ENCODE measurements at places on chromosomes 3 and 15.

GRCh38 chr3:190192739-190193138 is 72.0 kb upstream of the P3H2 start:
- DNase-seq = no peak

DNA sequence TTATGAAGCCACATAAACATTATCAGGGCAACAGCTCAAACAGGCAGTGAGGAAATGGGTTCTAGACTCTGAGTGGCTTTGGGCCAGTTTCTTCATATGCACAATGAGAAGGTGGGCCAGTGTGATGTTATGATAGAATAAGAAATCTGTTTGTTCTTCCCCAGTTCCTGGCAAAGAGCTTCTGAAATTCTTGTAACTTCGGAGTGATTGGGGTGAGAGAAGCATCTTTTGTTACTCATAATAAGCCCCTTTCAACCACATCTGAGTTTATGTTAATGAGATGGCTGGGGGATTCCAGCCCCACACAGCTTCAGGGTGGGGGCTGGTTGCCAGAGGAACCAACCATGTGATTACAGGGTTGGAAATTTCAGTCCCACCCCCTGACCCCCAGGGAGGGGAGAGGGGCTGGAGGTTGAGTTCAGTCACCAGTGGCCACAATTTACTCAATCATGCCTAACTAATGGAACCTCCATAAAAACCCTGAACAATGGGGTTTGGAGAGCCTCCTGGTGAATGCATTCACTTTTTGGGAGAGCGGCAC is 57.0 kb upstream of the FRMD4B start:
- no peak for DNase-seq

GRCh38 chr3:181326637-181327223 is 337.2 kb upstream of the DNAJC19 start:
- peak; percentile 10 for DNase-seq

DNA sequence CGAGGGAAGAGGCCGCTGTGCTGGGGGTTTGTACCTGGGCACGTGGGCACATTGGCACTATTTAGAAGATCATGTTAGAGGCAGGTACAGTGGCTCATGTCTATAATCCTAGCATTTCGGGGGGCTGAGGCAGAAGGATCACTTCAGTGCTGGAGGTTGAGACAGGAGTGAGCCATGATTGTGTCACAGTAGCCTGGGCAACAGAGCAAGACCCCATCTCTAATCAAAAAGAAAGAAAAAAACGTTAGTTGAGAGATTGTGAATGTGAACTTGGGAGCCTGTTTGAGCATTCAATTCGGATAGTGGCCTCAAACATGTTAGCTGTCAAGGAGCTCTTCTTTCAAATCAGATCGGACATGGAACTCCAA is 36.6 kb downstream of the IDH2 start:
- no peak for DNase-seq

- no peak for DNase-seq
Measured at GRCh38 chr15:80773792-80774352, 5.3 kb upstream of the CEMIP start.

- peak; percentile 53 for DNase-seq
Measured at GRCh38 chr15:89654847-89655805, at the start of gene KIF7. TSS of gene KIF7 (minus strand) at chr15:89655467. CDS start at chr15:89652930, 2,537 bp downstream.

- no peak for DNase-seq
Measured at GRCh38 chr15:66834881-66835878, 133.1 kb downstream of the SMAD6 start.

DNA sequence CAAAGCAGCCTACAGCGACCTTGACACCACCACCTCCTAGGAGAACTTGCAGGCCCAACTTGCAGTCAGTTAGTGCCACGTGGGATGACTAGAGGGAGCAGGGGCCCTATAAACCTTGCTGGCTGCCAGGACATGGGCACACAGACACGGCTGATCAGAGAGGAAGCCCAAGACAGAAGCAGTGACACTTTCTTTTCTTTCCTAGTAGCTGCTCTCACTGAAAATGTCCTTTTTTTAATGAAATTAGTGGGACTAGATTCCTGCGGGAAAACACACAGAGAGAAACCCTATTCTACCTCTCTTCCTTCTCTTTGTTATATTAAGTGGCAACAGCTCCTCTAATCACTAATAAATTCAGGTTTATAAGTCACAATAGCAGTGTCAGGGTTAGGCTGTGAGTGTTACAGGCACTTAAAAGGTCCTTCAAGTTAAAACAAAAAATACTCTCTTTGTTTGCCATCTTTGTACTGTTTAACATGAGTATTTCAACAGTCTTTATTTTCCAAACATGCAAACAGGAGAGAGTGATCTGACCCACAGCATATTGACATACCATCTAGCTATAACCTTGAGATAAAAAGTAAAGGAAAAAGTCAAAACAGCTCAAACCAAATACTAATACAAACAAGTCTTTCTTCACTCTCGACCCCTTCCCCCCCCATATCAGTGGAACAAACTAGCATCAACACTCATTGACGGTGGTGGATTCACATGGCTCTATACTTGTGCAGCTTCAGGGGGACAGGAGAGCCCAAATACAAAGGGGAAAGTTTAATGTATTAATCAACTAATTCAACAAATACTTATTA is 2.1 kb upstream of the TMEM212 start:
- no peak for DNase-seq
